Hematopoietic multipotent progenitor cell (in vitro differentiated cells): ENCODE measurements at places on chromosomes 12 and 14.

GRCh38 chr12:44372259-44372658, 503.9 kb downstream of the NELL2 start:
- no peak for DNase-seq

DNA sequence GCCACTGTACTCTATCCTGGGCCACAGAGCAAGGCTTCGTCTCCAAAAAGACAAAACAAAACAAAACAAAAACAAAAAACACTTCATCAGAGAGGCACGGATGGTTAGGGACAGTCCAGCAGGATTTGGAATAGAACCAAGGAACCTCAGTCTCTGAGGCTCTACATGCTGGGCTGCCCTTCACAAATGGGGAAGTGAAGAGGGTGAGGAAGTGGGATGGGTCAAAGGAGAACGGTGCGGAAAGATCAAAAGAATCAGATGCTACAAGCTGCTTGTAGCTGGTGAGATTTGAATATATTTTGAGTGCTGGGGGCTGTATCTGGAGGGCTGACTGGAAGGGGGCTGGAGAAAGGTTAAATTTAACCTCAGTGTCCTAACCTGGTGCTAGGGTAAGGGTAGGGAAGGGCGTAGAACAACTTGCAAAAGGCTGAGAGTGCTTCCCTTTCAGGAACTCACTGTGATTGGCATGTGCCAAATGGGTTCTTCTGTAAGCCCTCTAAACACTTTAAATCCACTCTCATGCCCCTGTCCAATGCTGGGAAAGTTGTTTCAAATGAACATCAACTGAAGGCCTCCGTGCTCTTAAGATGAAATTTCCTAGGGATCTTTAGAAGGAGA, 4.6 kb downstream of the FOXJ2 start:
- DNase-seq, result no peak

DNA sequence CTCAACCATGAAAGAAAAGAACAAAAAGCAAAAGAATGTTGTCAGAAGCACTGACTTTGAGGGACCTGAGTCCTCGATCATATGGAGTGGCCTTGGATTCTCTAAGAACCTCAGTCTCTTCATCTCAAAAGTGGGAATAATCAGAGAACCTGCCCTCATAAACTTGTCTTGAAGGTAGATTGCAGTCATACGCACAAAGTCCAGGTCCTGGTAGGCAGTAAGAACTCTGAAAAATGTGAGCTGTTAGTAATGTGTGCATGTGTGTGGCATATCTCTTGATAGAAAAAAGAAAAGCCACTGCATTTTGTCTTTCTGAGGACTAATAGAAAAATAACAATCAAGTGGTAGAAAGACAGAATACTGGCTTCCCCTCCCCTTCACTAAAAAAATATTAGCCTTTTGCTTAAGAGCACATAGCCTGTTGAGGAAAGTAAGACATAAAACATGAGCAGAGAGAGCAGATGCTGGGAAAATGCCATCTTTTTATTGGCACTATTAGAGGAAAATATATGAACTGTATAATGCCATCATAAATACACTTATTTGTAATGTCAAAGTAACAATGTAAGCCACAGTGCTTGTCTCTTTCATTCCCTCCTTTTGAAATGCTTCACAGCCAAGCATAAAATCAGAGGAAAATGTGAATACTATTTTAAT, 205.1 kb upstream of the TBX3 start:
- no peak for DNase-seq

- DNase-seq, result no peak
Observed at GRCh38 chr12:62778187-62778586, 156.8 kb downstream of the PPM1H start.

GRCh38 chr14:49972131-49972671, 79.3 kb downstream of the ARF6 start:
- DNase-seq, result peak; percentile 46
